ENCODE measurements at places on chromosomes 7 and 10. TPM values are rescaled to one million over a fixed set of nuclear protein-coding genes. Genes with fewer than 3 reads are reported as not detected.

SLC37A3 gene
- total RNA-seq = 33.4 TPM

DNA sequence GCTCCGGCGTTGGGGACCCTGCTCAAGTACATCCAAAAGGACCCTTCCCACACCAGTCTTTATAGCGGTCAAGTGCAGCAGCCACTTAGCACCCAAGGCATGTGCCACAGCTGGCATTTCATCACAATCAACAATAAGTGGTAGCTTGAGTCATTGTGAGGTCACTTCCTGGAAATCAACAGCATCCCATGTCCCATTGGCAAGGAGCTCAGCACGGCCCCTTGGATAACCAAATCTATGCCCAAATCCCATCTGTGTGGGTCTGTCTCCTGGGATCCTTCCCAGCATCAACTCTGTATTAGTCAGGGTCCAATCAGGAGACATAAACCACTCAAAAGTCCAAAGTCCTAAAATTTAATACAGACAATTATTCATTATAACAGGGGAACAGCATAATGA, 27.1 kb downstream of the MDH2 start:
- no peak for DNase-seq

SPDYE9 gene
- total RNA-seq = not detected

DNA sequence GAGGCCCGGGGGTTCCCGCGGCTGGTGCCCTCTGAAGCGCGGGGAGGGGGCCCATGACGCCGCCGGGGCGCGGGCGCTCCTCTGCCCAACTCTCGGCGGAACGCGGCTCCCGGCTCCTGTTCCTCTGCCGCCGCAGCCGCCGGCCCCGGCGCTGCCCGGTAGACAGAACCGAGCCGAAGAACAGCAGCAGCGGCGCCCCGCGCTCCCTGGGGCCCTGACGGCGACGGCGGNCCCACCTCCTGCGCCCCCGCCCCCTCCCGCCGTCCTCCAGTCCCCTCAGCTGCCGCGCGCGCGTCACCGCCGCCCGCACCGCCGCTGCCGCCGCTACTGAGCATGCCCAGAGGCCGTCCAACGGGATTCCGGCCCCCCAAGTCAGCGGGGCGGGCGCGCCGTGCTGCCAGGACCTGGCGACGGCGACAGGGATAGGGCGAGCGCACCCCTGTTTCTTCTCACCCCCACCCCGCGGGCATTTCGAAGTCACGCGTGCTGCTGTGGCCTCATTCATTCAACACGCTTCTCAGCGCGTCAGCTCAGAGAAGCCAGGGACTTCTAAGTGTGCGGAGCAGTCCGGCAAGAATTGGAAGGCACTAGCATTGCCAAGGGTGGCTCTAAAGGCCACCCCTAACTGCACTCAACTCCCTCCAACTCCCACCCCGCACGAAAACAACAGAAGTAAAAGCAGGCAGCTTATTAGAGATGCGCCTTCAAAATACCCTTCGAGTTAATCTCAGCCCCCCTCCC, at the start of gene IPMK:
TSS of gene IPMK (minus strand) at position 182 of the 741 bp plus-strand sequence. CDS start 283 bp downstream, outside the sequence.
- peak; percentile 92 for DNase-seq

GRCh38 chr10:17195083-17195482, 6.4 kb downstream of the TRDMT1 start:
- DNase-seq = no peak

DNA sequence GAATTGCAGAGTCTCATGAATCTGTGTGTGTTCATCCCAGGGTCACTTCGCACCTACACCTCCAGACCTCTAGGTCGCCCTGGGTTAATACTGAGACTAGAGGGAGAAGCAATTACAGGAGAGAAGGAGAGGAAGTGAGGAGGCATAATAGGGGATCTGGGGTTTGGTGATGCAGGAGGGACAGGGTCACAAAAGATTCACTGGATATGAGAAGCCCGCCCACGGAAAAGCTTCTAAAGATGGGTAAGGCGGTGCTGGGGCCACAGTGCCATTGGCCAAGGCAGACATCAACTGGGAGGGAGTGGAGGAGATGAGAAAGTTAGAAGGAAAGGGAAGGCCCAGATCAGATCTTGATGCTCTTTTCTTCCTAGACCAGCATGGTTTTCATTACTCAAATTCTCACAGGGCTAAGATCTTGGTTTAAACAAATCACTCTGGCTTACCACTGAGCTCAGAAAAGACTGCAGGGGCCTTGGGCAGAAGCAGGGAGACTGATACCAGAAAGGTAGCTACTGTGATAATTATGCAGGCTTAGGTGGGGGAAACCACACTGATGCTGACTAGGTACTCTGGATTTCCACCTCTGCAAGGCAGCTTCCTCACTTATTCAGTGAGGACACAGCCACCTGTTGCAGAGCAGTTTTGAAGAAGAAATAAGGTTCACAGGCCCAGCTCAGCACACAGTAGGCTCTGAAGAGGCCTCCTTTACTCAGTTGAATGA, 17.4 kb upstream of the ZNF273 start:
- no peak for DNase-seq

- DNase-seq = no peak
Measured at GRCh38 chr10:1217661-1218060, 161.5 kb downstream of the WDR37 start.

GRCh38 chr10:124097883-124098282, 4.5 kb upstream of the CHST15 start:
- no peak for DNase-seq

EMX2 gene
- 9.3 TPM for total RNA-seq

DNA sequence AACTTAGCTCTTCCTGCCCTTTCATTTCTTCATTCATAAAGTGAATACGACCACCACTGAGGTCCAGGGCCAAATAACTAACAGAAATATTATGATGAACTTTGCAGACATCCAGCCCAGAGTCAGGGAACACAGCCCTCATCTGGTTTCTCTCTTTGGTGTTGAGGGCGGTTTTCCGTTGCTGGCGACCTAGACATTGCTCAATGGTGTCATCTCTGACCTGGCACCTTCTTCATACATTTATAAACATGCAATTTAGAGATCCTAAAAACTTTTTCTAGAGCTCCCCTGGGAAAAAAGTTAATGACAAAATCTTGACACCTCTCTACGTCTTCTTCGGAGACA, 324 bp upstream of the TET1 start:
- DNase-seq = no peak

- no peak for DNase-seq
Measured at GRCh38 chr10:69503896-69504265, 52.6 kb downstream of the TSPAN15 start.

DNA sequence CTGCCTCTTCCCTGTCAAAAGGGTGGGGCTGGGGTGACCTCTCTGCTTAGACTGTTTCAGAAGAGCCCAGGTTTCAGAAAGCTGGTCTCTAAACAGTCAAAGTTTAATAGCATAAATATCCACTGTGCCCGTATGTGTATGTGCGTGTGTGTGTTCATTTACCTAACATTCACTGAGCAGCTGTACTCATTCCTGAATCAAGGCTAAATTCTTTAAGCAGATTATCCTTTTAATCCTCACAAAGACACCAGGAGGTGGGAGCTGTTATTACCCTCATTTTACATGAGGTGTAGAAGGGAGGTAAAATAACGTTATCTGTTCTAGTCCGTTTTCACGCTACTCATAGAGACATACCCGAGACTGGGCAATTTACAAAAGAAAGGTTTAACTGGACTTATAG, 72.2 kb downstream of the RSU1 start:
- DNase-seq = no peak

RNF32 gene
- 0.72 TPM for total RNA-seq

DNA sequence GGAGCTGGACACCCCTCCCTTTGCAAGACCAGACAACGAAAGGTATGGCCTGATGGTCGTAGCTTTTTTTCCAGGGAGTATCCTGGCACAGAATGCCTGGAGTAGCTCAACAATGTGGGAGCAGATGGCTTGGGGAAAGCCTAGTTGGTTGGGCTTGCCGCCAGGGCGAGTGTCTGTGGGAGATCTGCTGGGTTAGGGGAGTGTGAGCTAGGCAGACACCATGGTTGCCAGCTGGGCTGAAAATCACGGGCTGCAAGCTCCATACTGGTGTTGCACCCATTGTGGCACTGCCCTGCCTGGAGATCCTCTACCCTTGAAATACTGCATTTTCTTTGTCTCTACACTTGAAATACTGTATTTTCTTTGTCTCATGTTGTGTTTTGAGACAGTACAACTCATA, 538.3 kb downstream of the PCDH15 start:
- DNase-seq = no peak

GRCh38 chr7:17640730-17641377, 299.4 kb downstream of the SNX13 start:
- no peak for DNase-seq

GHITM gene
- total RNA-seq = 101 TPM

DNA sequence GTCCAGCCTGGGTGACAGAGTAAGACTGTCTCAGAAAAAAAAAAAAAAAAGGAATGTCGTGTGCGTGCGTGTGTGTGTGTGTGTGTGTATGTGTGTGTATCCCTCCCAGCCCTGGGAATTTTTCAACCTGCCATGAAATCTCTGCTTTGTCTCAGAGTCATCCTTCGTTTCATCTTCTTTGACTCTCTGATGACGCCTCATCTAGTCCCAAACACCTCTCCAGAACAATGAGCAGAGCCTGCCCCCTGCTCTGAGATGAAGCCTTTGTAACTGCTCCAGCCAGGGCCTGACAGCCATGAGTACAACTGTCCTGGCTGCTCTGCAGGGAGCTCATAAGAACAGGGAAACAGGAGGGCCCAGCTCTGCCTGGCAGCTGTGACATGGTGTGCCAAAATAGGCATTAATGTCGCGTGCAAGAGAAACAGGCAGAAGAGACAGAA, 149.5 kb downstream of the FAM107B start:
- DNase-seq = no peak

- no peak for DNase-seq
Measured at GRCh38 chr7:17233603-17234002, 64.8 kb upstream of the AHR start.

NKX6-2 gene
- not detected for total RNA-seq

DNA sequence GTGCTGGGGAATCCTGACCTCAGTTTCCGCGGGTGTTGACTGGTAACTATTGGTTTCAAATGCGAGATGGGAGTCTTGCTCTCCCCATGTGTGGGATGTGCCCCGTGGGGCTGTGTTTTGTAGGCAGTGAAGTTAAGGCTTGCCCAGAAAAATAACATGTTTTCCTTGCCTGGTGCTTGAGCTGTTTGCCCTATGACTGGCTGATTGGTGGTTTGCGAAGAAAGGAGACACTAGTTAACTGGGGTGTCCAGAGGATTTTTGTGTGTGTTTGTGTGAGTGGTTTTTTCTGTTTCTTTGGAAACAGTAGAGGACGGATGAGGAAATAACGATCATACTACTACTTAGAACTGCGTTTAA, 61.9 kb downstream of the CREB5 start:
- no peak for DNase-seq

- no peak for DNase-seq
Measured at GRCh38 chr7:26381476-26382353, 90.1 kb downstream of the SNX10 start.

CALCR gene
- total RNA-seq = not detected

DNA sequence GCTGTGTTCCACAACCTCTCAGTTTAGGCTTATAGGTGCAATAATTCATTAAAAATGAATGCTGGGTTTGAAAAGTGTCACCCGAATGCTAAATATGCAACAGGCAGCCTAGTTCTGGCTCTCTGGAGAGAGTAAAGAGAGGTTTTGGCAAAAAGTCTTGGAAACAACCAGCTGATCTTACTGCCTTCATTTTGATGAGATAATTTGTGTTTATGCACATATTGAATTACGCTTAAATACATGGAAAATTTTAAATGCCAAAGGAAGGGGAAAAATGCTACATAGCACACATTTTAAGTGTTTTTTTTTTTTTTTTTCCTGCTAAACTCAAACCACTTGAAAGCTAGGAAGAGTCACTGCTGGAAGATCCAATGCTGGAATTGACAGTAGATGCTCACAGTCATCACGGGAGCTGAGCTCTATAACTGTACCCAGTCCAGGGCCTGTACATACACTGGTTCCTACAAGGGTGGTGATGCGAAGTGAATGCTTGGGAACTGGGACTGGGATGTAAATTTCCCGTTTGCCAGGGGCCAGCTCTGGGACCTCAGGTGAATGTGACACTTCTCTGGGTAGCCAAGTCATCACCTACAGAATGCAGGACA, 151.5 kb downstream of the PFKFB3 start:
- DNase-seq = no peak

GRCh38 chr7:139582130-139582650, 58.7 kb downstream of the CLEC2L start:
- no peak for DNase-seq

Measured in ovary (tissue), 10 donors.